ENCODE measurements at places on chromosomes 1 and 21.

DNA sequence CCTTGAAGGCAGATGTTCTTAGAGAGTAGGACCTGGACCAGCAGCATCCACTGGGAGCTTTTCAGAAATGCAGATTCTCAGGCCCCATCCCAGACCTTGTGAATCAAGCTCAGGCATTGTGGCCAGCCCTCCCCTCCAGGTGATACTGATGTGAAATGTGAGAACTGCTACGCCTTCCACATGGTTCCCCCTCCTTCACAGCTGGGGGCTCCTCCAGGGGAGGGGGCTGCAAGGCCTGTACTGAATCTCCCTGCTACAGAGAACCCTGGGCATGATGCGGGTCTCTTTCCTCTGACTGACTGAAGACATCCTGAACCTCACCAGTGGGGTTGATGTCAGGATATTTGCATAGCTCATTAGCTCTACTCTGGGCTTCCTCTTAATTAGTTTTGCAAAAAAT lies 141.8 kb upstream of the CSF3R start:
- DNase-seq, result no peak

- no peak for DNase-seq
These were observed 36.7 kb upstream of the LRRC53 start for GRCh38 chr1:74548961-74549750.

DNA sequence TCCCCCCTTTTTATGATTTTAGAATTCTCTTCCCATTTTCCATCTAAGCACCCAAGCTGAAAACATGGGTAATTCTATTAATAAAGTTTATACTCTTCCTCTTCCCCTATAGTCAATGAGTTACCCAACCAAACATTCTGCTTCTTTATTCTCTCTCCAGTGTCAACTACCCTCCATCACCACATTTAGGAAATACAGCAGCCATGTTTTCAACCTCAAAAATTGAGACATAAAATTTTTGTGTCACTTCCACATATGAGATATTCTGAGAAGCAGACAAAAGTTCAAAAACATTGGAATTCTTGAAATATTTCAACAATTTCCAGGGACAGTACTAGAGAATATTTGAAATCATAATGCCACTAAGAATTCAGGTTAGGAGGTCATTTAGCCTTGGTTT lies 64.8 kb upstream of the ATP1A1 start:
- DNase-seq, result no peak

DNA sequence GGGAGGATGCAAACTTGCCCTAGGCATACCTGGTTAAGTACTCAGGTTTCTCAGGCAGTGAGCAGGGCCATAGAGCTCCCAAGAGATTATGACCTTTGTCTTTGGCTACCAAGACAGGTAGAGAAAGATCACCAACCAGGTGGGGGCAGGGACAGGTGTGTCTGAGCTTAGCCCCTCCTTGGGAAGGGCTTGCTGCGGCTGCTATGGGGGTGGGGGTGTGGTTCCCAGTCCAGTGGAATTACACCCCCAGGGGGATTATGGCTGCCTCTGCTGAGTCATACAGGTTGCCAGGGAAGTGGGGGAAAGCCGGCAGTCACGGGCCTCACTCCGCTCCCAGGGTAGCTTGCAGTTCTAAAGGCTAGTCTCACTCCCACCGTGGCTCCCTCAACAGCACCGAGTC lies 65.2 kb upstream of the FAM163A start:
- no peak for DNase-seq

GRCh38 chr1:41892301-41892781 lies 26.4 kb downstream of the HIVEP3 start:
- no peak for DNase-seq

- no peak for DNase-seq
These were observed 46.7 kb upstream of the LAMC2 start for GRCh38 chr1:183139281-183139942.

DNA sequence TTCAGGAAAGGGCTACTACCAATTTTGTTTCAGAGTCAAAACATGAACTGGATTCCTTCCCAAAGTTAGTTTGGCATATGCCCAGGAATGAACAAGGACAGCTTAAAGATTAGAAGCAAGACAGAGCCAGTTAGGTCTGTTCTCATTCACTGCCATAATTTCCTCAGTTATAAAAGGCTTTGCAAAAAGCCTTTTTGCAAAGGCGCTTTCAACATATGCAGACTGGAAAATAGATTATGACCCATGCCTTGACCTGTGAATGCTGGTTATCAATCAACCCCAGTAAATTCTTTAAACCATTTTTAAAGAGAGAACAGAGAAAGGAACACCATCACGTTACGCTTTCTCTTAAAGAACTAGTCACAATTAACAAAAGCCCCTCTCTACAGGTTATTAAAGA lies 1.7 kb upstream of the FRRS1 start:
- DNase-seq, result no peak

GRCh38 chr21:45726438-45726837 lies 82.9 kb downstream of the PCBP3 start:
- no peak for DNase-seq

DNA sequence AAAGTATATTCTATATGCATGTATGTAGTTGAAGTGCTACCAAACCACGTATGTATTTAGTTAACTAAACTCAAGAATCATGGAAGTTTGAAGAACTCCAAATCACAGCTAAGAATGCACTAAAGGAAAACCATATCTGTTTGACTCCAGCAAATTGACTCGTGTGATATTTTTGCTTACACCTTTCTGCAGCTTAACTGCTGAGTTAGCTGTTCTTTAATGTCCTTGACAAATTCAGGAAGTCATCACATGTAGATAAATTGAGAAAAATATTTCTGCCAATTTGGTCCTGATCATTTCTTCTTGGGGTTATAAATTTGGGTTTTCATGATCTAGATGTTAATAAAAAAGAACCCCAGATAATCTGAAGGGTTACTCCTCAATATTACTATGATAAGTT lies 83.0 kb downstream of the NFIA start:
- no peak for DNase-seq

Data from gastrocnemius medialis (tissue), 4 donors.